Activated T-cell treated with anti-CD3 and anti-CD28 coated beads, Interleukin-2, amount 50 U/mL, for 48 hours (primary cell): ENCODE measurements at places on chromosomes 12 and 14.

DNA sequence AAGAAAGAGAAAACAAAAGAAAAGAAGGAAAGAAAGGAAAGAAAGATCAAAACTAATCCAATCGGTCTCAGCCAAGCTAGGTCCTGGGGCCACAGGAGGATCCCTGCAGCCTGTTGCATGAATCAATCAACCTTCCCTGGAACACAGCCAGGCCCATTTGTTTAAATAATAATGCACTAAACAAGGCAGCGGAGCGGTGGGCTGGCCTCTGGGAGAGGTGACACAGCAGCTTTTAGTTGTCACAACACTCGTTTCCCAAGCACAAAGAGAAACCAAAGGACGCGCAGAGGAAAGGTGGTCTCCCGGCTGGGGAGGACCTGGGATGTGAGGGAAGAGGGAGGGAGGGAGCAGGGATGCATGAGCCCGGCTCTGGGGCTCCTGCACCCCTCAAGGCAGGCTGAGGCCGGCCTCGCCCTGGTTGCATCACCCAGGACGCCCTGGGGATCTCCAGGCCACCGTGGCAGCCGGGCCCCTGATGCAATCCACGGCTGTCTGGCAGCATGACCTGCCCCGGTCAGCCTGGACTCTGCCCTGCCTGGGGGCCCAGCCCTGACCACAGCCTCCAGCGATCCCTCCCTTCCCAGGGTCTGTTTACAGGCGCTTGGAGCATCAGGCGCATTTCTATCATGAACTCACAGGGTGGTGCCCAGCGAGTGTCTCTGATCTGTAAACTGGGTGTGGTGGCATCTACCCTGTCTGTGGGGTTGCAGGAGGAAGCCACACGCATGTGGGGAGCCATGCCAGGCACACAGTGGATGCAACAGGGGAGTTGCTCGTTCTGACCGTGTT lies 32.5 kb downstream of the MMP17 start:
- DNase-seq, result no peak

- no peak for DNase-seq
These were observed 1.8 kb downstream of the GDF3 start for GRCh38 chr12:7693793-7694192.

DNA sequence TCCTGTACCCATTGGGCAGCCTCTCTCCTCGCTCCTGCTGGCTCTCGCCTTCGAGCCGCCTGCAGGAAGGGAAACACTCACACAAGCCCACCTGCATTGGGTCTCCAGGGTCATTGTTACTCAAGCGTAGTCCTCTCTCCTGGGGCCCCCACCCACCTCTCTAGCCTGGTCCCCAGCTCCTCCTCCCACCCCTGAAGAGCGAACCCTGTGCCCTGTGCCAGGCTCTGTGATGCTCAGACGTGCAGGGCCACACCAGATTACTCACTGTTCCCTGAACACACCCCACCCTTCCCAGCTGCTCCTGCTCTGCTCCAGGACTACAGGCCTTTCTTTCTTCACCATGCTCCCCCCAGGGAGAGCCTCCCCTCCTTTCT lies 88.1 kb downstream of the NINJ2 start:
- DNase-seq, result no peak

DNA sequence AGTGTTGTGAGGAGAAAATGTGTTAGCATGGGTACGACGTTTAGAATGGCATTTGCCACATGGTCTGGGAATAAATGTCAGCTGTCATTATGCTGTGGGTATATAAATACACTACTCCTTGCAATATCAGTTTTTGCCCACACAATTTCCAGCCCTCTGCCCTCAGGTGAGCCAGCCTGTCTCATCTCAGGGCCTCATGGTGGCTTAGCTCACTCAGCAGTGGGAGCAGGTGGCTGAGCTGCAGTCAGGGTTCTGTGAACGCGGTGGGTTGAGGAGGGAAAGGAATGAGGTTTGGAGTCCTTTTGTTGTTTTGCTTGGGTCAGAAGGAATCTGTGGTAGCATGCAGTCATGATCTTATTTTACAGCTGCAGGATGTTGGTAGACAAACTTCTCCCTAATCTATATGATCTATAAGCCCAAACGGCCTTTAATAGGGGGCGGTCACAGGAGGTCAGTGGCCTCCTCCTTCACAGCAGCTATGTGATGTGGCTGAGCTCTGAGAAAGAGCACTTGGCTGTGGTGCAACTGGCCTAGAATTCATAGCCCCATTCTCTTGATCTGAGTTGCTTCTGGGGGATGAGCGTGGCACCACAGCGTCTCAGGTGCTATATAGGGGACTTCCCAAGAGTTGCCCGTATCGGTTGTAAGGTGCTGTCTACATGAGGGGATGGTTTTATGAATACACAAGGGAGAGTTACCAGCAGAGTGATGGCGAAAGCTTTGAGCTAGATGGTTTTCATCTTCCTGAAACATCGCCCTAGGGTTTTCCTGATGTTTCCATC lies 27.8 kb upstream of the KCNA5 start:
- no peak for DNase-seq

- no peak for DNase-seq
These were observed 33.7 kb downstream of the CKB start for GRCh38 chr14:103488960-103489359.

GRCh38 chr12:132404951-132405741 lies 75.8 kb upstream of the GALNT9 start:
- no peak for DNase-seq

- DNase-seq, result no peak
These were observed 34.8 kb upstream of the CD9 start for GRCh38 chr12:6165395-6165794.

DNA sequence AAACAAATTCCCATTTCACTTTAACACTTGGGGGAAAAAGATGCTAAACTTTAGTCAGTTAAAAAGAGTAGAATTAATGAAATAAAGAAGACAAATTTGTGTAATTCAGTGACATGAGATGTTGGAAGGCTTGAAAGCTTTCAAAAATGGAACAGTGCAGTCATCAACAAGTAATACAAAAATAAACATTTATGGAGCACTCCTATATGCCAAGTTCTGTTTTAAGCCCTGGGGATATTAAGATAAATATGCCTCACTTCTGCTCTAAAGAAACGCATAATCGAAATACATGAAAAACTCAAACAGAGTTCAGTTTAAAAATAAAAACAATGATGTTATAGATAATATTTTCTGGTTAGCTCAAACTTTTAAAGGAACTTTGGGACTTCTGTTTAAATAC lies 93.0 kb downstream of the KCNH5 start:
- DNase-seq, result no peak

GRCh38 chr12:95131589-95132340 lies 58.3 kb upstream of the NR2C1 start:
- DNase-seq, result no peak

DNA sequence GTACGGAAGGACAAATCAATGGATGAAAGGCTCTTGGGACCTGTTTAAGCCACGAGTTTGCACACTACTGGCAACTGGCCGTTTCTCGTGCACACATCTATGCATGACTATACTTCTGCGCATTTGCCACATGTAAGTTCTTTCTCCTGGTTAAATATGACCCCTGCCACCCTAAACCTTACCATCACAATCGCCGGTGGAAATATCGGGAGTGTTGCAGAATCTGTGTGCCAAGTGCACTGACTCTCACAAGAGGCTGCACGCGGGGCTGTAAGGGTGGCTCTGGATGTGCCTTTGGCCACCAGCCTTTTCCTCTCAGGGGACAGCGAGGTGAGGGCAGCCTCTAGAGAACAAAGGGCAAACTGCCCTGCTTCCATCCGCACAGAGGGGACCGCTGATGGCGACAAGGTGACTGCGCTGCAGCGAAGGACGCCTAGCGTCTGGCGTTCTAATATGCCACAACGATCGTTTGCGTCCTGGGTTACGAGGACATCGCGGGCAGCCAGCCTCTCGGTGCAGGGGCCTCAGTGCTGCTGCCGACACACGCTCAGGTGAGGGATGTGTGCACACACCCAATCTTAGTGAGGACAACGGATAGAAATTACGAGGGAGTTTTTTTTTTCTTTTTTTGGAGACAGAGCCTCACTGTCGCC lies 232.2 kb downstream of the PCNX1 start:
- no peak for DNase-seq

- no peak for DNase-seq
These were observed 583.6 kb downstream of the GALC start for GRCh38 chr14:87409393-87409792.

GRCh38 chr14:32382704-32383103 lies 53.6 kb downstream of the AKAP6 start:
- DNase-seq, result no peak

DNA sequence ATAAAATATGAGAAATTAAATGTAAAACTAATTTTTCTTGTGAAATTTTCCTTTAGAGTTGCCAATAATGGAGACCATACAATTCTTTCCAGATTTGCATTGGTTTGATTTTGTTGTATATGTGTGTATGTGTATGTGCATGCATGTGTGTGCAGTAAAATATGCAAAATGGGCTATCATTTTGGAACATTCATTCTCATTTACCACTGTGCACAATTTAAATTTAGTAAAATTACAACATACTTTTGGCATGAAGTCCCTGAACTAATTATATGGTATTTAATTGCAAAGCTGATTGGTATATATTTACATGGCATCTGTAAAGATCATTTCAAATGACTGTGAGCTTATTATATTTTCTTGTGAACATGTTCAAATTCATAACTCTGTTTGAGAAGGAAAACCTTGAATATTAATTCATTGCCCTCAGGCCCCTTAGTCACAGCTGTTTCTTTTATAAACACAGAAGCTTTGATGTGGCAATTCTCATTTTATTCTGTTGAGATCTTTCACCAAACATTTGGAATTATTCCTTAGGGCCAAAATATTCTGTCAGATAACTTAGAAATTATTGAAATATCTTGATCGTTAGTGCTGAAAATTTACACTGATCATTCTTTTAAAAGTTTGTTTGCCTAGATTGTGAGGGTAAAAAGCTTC lies 17.6 kb downstream of the KERA start:
- DNase-seq, result no peak

DNA sequence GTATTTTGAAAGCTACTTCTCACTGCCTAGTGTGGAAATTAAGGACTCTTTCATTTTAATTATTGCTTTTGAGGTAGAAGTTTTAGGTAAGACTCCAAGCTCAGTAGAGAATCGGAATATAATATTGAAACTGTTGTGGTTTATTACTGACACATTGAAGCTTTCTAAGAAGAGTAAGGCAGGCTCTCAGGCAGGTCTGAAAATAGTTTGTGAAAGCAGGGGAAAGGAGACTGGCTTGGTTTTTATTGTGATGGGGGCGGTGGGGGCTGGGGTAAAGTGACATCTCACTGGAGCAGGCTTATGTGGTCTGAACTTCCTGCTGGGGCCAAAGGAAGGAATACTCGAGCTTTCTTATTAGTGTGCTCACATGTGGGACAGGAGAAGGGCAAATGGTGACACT lies 79.5 kb downstream of the OTOGL start:
- peak; percentile 28 for DNase-seq

DNA sequence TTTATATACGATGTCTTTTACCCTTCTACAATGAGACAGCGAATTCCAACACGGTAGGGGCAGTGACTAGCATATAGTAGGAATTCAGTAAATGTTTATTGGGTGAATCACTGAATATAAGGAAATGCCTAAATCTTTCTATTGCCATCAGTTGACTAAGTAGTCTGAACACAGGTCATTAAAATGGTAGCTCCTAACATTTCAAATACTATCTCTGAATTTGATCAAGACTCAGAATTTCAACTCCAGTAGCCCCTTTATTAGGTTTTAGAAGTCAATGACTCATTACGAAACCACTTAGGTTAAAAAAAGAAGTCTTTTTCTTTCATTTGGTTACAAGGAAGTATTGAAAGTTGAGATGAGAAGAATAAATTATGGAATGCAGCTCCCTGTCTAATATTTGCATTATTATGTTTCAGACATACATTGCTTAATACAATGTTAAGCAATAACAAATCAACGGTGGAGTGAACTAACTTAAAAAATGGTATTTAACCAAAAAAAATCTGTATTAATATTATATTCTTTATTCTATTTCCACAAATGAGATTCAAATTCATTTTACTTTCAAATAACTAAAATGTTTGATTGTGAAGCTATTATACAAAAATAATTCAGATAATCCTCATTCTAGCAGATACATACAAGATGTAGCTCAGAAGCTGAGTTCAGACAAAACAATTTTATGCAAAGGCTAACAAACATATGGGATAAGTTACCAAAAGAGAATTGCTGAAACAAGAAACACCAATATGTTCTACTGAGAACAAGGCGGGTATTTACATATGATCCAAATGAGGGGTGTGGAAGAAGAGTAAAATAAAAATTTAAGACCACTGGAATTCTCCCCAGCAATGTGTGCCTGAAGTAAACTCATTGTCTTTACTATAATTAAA lies 302.7 kb downstream of the CEP128 start:
- no peak for DNase-seq

GRCh38 chr12:91144053-91144452 lies 32.8 kb upstream of the LUM start:
- DNase-seq, result no peak

DNA sequence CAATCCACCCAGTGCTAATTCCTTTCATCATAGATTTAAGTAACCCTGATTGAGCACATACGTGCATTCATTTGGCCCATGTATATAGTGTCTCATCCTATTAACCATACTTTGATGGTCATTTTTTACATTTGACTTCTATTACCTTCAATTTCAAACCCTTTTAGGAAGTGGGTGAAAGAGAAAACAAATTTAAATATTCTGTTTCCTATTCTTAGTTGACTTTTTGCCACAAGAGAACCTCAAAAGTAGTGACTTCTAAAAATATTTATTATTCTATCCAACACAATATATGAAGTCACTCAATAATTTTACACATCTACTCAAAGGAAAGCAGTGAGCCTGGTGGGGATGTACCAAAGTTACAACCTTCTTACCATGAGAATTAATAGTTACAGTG lies 164.9 kb downstream of the CEP128 start:
- no peak for DNase-seq

GRCh38 chr12:109880938-109881337 lies 597 bp upstream of the GLTP start:
- DNase-seq, result no peak

DNA sequence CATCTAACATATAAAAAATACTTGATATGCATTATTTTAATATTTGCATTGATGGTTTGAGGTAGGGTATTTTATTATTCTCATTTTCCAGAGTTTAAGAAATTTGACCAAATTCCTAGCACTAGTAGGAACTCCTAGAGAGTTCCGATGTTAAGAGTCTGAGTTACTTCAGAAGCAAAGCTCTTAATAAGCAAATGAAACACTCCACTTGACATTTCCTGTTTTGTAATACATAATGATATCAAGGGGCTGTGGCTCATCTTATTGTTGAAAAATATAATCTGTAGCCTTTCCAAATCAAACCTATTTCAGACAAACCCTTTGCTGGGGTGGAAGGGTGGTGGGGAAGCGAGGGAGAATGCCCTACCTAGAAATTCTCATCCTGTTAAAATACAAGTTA lies 355.5 kb downstream of the DIO2 start:
- no peak for DNase-seq
